ENCODE measurements at places on chromosomes 5 and 9.
A peak's percentile ranks its signal among the peaks of the same experiment; 100 is the strongest.

DNA sequence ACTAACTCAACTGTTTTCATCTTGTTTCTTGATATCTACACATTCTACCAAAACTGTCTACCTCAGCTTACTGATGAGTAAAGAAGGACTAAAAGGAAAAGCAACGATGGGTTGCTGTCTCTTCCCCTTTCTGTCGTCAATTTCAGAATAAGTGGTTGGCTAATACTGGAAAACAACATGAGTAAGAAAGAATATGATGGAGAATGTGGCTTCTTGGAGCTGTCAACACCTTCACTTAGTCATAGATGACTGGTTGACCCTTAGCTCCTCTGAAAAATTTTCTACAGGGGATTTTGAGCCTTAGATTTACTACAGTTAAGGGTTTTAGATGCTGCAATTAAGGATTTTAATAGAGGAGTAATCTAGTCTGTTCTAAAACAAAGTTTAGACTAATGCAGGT is 797.9 kb downstream of the TLE4 start:
- no peak for DNase-seq

- DNase-seq = no peak
Measured at GRCh38 chr9:79256691-79257213, 315.0 kb upstream of the TLE4 start.

DNA sequence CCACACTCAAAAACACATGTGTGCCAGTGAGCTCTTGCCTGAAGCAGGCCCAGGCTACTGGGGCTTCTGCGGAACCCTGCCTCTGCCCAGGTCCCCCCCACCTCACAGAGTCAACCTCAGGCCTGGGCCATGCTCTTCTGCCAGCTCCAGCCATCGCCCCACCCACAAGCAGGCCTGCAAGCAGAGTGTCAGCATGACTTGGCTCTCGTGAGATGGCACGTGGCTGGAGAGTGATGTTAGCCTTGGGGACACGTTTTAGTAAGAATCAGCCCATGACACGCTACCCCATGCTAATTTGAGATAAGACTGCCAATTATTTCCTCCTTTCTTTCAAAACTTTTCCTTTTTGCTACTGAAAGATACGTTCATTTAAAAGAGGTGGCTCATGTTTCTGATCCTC is 351.7 kb downstream of the IRX2 start:
- DNase-seq = no peak

DNA sequence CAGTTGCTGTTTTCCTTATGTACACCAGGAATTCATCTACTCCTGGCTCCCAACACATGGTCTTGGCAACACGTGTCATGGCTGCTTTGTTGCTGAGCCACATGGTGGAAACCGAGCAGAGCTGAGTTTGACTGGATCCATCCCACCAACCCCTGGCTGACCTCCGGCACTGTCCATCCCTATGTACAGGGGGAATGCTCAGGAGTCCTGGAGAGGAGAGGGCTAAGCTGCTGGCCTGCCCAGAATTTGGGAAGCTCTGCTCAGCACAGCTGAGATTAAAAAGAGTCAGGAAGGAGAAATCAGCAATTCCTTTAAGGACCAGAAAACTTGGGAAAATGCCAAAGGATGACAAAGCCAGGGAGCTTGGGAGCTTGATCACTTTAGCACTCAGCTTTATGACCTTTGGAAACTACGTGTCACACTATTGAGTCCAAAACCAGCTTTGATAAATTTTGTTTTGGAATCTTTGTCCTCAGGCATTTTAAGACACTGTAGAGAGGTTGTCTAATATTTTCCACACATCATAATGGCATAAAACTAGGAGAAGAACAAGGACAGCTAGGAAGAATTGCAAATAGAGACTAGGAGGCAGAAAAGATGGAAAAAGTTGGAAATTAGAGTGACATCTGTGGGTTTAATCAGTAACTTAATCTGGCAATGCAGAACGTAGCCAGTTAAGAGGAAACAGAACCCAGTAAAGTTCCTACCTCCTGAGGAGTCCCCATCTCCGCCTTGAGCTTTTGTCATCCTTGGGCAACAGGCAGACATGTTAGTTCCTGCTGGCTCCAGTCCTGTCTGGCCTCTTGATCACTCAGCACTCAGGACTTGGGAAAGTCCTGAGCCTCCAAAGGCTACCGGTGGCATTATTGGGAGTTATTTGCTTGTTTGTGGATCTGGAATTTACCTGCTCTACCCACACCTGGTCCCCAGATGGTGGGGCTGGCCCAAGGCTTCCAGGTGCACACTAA is 62.5 kb upstream of the PLPP1 start:
- no peak for DNase-seq

DNA sequence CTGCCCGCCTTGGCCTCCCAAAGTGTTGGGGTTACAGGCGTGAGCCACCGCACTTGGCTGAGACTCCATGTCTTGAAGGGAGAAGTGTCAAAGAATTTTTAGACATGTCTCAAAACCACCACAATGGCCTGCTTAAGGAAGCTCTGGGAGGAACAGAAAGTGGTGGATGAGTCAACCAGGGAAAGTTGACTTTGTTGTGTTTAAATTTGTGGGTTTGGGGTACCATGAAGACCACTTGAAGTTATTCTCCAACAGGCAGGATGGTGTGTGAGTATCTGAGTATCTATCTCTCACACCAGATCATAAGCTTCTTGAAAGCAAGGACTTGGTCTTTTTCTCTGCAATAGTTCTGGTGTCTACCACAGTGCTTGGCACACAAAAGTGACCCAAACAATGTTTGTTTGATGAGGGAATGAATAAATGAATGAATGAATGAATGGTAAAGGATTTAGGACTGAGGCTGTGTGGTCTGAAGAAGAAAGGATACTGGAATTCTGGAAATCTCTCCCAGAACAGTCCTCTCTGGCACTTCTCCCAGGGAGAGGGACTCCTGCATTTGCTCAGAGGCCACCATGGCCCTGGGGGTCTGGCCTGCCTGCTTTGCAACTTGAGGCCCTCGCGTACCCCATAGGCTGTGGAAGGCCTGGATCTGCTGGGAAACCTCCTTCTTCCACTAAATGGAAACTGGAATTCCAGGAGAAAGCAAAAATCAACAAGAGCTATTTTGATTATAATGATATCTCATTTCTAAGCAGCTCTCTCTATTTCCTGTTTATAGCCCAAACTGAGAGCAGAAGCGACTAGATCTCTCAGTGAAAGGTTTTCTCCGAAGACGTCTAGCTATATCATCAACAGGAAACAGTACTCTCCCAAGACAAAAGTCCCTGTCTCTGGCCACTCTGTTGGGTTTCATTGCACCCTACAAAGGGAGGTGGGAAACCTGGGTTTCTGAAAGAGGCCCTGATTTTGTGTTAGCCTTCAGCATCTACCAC is 187.9 kb downstream of the PALM2AKAP2 start:
- no peak for DNase-seq

- no peak for DNase-seq
Measured at GRCh38 chr5:151734064-151734408, 24.4 kb downstream of the ATOX1 start.

DNA sequence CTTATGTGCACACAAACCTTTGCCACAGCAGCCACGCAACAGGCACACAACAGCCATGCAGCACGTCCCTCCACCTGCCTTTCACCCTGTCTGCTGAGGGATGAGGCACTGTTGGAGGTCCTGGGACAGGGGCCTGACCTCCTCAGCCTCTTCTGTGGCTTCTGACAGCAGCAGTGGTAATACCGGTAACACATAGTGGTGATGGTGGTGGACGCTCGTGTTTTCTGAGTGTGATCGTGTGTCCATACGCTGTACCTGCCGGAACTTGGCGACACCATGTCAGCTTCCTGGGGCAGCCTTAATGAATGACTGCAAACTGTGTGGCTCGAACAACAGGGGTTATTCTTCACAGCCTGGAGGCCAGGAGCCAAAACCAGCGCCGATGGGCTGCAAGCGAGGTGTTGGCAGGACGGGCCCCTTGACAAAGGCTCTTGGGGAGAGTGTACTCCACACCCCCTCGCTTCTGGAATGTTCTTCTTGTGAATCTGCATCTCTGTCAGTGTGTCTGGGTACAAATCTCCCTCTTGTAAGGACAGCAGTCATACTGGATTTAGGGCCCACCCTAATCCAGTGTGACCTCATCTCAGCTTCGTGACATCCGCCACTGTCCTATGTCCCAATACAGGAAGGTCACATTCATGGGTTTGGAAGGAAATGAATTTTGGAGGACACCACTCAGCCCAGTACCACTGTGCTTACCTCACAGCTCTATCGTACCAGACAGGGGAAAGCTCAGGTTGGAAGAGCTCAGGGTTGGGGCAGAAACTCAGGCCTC is 55.3 kb upstream of the EXOC3 start:
- DNase-seq = no peak

DNA sequence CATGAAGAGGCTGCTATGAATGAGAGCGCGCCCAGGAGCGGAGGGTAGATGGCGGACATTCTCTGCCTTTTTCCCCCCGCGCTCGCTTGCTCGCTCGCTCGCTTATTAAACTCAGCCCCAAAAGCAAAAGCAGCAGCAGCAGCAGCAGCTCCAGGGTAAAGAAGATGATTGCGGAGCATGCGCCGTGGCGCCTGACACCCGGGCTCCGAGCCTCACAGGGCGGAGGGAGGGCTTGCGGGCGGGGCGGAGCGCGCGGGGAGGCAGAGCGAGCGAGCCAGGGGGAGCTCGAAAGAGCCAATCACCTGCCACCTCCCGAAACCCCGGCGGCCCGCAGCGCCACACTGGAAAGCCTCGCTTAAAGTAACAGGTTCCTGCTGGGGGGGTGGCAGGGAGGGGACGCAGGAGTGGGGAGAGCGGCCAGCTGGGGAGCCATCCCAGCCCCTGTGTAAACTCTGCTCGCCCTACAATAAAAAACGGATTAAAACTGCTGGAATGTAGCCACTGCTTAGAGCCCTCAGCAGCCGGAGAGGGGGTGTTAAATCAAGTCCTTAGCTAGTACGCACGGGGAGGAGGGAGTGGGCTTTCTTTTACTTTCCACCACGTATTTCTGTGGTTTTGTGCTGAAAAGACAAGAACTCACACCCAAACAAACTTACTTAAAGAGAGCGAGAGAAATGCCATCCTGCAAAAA is at the start of gene MLLT3:
Gene MLLT3, minus strand, starts transcription at position 170 of the 691 bp plus-strand sequence.
- peak; percentile 96 for DNase-seq

- DNase-seq = no peak
Measured at GRCh38 chr5:178265746-178266145, 33.1 kb upstream of the PHYKPL start.

DNA sequence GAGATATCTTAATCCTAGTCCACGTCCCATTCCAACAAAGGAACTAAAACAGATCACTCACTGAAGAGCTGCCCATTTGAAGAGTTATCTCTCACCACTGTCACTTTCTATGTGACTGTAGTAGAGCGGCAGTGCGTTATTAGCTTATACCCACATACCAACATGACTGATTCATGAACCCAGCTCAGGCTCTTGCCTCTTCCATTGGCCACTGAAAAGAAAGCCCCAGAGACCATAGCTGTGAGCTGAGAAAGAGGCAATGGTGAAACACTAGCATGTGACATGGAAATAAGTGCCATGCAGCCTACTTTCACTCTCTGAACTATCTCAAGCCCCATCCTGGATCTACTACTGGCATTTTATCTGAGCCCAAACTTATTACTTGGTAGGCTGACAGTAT is 151.7 kb upstream of the MOCS2 start:
- DNase-seq = no peak

DNA sequence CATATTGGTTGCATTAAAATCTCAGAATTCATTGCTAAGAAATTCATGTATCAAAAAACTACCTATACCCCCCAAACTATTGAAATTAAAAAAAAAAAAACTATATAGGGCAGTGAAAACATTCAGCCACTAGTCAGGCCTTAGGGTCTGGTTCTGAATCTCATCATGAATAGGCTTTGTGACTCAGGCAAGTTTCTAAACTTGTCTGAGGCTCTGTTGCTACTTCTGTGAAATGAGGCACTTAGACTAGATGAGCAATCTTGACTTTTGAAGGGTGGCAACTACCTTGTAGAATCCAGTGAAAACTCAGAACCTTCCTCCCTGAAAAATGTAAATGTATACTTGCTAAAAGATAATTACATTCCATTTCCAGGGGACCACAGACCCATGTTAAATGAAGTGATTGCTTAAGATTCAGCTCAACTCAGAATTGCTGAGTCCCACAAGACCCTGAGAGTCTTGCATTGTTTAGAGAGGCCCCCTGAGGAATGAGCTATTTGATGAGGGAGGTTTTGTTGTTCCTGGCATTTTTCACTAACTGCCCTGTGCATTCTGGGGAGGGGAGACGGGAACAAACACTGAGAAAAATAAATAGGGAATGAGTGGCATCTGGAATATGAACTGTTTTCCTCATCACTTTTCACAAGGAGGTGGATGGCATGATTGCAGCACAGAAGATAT is 29.5 kb downstream of the RAI14 start:
- no peak for DNase-seq

- DNase-seq = no peak
Measured at GRCh38 chr5:171115519-171115918, 193.5 kb upstream of the TLX3 start.

- no peak for DNase-seq
Measured at GRCh38 chr9:9286001-9286400, 1326.8 kb downstream of the PTPRD start.

GRCh38 chr5:12659686-12660085 is 755.4 kb upstream of the CTNND2 start:
- DNase-seq = no peak

- DNase-seq = no peak
Measured at GRCh38 chr9:93071464-93071863, 13.0 kb downstream of the SUSD3 start.

DNA sequence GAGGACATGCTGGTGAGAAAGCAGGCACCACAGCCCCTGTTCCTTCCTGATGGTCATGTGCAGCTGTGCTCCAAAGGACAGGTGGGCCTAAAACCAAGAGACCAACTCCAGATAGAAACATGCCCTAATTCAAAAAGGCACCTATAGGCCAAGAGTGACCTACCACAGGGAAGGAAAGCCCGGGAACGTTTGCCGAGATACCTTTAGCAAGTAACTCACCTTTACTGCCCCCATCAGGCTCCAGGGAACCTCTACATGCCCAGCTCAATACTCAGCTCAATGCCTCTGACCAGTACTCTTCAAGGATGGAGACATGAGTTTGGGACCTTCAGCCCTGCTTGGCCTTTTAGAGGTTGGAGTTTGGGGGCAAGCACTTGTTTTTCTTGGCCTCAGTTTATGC is 172.8 kb upstream of the FSTL4 start:
- DNase-seq = no peak

GRCh38 chr5:53362521-53362941 is 117.9 kb upstream of the FST start:
- DNase-seq = no peak

GRCh38 chr5:55868846-55869245 is 17.7 kb downstream of the IL31RA start:
- peak; percentile 30 for DNase-seq

- DNase-seq = no peak
Measured at GRCh38 chr9:93155716-93156474, 21.8 kb upstream of the NINJ1 start.

DNA sequence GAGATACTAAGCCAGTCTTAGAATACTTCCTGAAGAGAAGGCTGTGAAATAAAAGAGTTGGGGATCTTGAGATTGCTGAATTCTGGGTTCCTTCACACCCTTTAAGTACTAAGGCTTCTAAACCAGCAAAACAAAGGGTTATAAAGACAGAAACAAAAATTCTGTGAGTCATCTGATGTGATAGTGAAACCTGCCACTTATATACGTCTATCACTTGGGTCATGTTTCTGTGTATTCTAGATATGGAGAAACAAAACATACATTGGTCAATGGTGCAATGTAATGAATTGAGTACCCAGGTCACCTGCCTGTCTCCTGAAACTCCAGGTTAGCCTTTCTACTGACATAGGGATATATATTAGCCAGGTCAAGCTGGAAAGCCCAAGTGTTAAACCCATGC is 319.3 kb upstream of the GRAMD2B start:
- DNase-seq = no peak

All from stimulated activated CD4-positive, alpha-beta T cell treated with anti-CD3 and anti-CD28 coated beads, Interleukin-12 subunit alpha, Interleukin-12 subunit beta, amount 100 ng/mL, for 4 hours (primary cell).